NCI-H2171 (cell line): ENCODE measurements at places on chromosomes 13 and 19.

GRCh38 chr13:46202188-46202795 is 9.4 kb upstream of the LRRC63 start:
- no peak for DNase-seq

- no peak for DNase-seq
These were observed 19.4 kb downstream of the ZNF816 start for GRCh38 chr19:52943134-52943883.

DNA sequence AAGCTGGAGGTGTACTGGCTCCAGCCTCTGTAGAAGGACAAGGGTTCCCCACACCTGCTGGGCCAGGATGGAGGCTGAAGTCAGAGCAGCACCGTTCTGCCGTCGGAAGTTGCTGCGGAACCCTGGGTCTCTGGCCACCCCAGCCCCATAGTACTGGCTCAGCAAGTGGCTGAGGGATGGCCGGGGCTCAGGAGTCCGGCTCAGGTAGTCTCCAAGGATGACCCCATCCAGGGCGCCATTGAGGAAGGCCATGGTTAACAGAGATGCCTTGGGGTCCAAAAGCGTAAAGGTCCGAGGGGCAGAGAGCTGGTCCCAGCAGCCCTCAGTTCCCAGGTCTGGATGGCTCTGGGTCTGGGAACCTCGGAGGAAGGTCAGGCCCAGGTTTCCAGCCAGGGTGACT is 3.7 kb downstream of the PGLYRP2 start:
- DNase-seq, result no peak

DNA sequence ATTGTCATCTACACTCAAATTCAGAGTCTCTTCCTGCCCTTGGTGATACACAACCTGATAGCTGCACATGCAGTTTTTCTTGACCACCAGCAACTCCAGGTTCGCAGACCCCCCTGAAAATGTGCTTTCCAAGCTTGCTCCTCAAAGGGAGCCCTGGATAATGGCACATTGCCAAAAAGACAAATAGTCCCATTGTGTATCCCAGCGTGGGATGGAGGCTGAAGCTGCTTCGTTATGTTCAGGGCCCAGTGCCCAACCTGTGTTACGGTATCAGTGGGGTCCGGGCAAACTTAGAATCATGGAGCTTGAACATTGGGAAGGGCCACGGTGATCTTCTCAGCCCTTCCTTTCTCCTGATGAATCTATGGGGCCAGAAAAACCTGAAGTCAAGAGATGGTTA is 173.0 kb downstream of the TEX29 start:
- no peak for DNase-seq

DNA sequence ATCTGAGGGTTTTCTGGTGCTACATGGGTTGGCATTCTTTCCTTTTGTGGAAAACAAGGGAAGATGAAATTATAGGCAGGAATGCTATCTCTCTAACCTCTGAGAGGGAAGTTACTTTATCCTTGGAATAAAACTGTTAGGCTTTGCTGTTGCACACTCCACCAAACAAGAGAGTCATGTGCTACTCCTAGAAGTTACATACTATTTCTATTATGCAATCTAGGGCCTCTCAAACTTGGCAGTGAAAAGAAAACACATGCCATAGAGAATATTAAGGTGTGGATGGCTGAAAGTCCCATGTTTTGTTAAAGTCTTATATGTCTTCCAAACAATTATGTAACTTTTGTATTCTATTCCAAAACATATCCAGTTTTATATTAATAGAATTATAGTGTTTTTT is 367.9 kb downstream of the SLC7A1 start:
- no peak for DNase-seq

- DNase-seq, result no peak
These were observed 13.6 kb upstream of the SERP2 start for GRCh38 chr13:44359983-44360375.

DNA sequence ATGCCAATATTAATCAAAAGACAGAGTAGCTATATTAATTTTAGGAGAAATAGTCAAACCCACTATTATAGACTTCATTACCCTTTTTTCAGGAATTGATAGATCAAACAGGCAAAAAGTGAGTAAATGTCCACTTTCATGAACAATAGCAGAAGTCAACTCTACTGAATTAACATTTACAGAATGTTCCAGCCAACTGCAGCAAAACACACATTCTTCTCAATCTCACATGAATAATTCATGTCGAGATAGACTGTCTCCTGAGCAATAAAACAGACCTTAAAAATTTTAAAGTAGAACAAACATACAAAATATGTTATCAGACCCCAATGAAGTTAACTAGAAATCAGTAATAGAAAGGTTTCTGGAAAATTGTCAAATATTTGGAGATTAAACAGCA is 118.4 kb downstream of the MYO16 start:
- no peak for DNase-seq

GRCh38 chr19:37362733-37363132 is 8.2 kb upstream of the ZNF527 start:
- DNase-seq, result no peak

- no peak for DNase-seq
These were observed 172.1 kb downstream of the NUFIP1 start for GRCh38 chr13:44817131-44817671.

DNA sequence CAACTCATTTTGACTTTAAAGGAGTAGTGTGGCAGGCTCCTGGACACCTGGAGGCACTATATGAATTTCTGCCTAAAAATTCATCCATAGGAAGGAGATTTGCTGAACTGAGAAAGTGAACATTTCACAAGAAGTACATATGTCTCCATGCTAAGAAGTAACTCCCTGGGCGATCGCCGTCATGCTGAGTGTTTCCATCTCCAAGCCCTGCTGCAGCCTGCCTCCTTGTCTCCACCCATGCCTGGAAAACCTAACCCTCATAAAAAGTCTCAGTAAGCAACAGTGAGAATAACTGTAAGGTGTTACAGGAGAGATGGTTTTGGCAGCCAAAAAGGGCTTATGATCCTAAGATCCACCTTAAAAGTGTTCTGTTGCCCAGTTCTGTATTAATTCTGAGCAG is 251.3 kb downstream of the SHISA2 start:
- no peak for DNase-seq

GRCh38 chr13:49806126-49806536 is 13.6 kb upstream of the KPNA3 start:
- DNase-seq, result no peak

GRCh38 chr13:47564041-47564440 is 437.0 kb downstream of the SUCLA2 start:
- no peak for DNase-seq

GRCh38 chr13:45364876-45365557 is 24.0 kb upstream of the TPT1 start:
- DNase-seq, result no peak

DNA sequence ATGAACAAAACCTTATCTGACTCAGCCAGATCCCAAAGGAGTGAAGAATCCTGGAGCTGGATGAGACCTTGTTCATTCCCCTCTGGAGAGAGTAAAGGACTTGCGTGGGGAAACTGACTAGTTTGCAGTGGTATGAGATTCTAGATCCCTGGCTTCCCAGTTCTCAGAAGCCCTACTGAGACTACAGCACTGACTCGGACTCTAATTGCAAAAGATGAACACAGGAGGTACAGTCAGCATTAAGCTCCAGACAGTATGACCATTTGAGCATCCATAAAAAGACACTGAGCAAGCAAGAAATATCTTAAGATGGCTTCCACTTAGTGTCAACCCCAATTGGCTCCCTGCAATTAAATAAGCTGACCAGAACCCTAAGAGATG is 6.8 kb downstream of the ZC3H4 start:
- DNase-seq, result no peak

DNA sequence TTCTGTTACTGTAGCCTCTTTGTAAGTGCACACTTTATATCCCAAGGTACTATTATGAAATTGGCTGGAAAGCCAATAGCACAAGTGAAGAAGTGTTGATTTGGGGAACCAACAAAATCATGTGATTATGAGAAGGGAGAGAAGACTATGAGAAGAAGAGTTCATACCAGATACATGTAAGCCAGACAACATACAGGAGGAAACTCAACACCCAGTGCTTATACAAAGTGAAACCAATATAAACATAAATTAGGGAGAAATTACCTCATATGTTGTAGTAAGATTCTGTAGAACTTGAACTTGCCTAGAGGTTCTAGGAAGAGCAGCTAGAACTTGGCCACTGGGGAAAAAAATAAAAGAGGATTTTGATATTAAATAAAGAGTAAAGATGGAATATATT is 17.4 kb downstream of the CPB2 start:
- DNase-seq, result no peak

GRCh38 chr19:48735031-48735615 is 5.3 kb downstream of the RASIP1 start:
- peak; percentile 84 for DNase-seq

DNA sequence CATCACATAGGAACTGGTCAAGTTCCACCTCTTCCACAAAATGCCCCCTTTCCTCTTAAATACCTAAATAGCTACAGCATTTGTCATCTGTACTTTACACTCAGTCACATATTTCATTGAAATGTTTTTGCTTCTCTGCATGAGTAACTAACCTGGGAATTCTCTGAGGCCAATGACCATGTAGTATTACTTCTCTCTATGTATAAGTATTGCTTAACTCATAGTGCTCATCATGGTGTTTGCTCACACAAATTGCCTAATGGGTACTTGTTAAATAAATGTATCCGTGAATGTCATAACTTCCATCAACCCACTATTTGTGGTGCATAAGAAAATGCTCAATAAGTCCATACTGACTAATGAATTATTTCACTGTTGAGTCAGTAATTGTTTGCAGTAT is 115.5 kb downstream of the FGF14 start:
- DNase-seq, result no peak

GRCh38 chr19:11737964-11738745 is 591 bp downstream of the ZNF823 start:
- DNase-seq, result peak; percentile 10

GRCh38 chr13:20001366-20002190 is 43.1 kb downstream of the ZMYM2 start:
- DNase-seq, result no peak

DNA sequence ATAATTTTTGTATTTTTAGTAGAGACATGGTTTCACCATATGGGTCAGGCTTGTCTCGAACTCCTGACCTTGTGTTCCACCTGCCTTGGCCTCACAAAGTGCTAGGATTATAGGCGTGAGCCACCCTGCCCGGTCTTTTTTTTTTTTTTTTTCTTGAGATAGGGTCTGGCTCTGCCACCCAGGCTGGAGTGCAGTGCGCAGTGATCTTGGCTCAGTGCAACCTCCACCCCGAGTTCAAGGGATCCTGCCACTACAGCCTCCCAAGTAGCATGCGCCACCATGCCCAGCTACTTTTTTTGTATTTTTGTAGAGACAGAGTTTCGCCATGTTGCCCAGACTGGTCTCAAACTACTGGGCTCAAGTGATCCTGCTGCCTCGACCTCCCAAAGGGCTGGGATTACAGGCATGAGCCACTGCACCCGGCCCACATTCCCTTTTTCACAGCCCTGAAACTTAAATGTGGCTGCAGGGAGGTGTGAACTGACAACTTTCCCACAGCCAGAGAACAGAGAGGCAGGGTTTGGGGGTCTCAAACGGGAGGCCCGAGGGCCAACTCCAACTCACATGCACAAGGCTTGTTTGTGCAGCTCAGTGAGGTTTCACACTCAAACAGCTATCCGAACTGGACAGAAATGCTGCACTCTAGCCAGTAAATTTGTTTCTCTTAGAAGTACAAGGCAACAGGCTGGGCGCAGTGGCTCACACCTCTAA is 4.4 kb upstream of the S1PR5 start:
- no peak for DNase-seq

DNA sequence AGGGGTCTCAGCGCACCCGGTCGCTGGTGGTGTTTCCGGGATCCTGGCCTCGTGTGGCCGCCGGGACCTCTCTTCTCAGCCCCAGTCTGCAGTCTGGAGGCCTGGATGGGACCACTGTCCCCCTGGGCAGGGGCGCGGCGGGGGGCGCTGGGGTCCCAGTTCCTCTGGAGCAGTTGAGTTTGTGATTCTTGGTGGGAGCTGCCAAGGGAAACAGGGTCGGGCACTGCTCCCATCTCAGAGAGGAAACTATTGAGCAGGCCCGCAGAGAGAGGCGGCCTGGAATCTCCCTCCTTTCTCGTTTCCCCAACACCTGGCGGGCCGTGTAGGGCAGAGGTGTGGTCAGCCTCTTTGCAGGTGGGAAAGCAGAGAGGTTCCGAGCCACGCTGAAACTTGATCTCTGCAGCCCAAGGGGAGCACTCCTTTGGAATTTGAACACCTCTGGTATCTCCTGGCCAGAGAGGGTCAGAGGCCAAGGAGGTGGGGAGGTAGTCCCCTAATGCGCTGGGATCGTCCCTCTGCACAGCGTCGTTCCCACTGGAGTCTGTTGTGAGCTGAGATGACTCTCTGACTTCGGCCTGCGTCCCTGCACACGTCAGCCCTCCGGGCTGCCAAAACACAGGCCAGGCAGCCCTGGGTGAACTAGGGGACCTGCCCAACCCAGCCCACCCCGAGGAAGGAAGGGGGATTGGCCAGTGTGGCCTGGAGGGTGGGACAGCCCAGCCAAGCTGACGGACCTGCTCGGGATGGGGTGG is 741 bp downstream of the PLEKHF1 start:
- DNase-seq, result no peak

DNA sequence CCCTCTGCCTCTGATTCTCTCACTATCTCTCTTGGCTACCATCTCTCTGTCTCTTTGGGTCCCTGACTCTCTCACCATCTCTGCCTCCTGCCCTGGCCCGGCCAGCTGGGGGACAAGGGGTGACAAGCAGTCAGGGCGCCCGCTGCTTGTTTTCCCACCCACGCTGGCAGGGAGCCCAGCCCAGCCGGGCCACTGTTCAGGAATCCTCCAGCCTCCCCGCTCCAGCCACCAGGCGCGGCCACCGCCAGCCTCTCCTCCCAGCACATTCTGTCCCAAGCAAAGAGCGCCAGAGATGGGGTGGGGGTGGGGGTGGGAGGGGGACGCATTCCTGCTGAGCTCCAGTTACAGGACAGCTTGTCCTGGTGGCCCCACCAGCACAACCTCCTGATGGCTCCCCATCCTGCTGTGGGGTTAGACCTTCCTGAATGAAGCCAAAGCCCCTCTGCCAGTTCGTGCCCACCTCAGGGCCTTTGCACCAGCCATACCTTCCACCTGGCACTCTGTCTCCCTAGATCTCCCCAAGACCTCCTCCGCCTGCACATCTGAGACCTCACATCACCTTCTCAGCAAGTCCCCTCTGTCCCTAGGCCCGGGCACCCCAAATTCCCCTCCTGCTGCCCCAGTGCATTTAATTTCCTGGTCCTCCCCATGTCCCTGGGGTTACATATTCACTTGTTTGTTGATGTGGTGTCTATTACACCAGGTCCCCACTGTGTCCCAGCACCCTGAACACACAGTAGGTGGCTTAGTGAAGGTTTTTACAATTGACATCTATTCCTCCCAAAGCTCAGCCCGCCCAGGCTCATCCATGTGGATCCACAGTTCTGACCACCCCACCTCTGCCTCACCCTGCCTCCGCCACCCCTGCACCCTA is 12.5 kb downstream of the ARRDC2 start:
- no peak for DNase-seq

- DNase-seq, result no peak
These were observed 65.8 kb upstream of the KPNA3 start for GRCh38 chr13:49858178-49858856.

DNA sequence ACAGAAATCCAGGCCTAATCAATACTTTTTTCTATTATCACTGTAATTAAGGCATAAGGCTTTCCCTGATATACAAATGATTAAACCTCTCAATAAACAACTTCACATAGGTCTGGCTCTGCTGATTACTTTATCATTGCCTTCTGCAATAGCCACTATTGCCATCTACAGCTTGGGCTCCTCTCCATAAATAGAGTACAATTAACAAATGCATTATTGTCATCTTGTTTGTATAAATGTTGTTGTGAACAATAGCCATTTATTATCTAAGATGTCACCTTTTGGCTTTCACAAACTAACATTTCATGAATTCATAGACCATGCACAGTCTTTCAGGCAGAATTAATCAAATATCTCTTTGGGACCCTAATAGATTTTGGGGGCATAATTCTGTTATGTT is 53.3 kb downstream of the NHLRC3 start:
- DNase-seq, result no peak

GRCh38 chr13:36028359-36029025 is 102.7 kb downstream of the DCLK1 start:
- no peak for DNase-seq
